ENCODE measurements at places on chromosomes 11 and 22. TPM values are rescaled to one million over a fixed set of nuclear protein-coding genes. Genes with fewer than 3 reads are reported as not detected.

DNA sequence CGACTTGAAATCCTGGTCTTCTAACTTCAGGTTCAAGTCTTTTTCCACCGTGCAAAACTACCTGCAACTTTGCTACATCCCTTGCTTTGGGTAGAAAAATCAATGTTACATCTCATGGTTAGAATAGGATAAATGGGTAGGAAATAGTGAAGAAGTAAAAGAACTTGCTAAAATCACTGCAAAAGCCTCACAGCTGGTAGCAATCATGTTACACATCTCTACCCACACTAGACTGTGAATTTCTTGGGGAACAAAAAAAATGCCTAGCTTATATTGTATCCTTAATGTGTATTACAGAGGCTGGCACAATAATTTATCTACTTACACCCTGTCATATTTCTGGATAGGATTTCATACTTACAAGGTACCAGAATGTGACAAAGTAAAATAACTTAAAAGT, 133.8 kb downstream of the FAM181B start:
- no peak overlapping the region for H3K27ac ChIP-seq
- no peaks in the 10 kb centered on the region for H3K27me3 ChIP-seq
- H3K4me1 ChIP-seq = no peaks in the 10 kb centered on the region
- no peak overlapping the region for H3K4me3 ChIP-seq

HPX gene
- total RNA-seq = 0.83 TPM

MMP8 gene
- not detected for total RNA-seq

- no peak overlapping the region for H3K4me3 ChIP-seq
- no peak for DNase-seq
- no peaks in the 10 kb centered on the region for H3K4me1 ChIP-seq
- no peak overlapping the region for H3K27ac ChIP-seq
- no peaks in the 10 kb centered on the region for H3K36me3 ChIP-seq
- peaks cover 10% of the 10 kb centered on the region for H3K27me3 ChIP-seq
These were observed 26.9 kb upstream of the SCUBE1 start for GRCh38 chr22:43370036-43370435.

DNA sequence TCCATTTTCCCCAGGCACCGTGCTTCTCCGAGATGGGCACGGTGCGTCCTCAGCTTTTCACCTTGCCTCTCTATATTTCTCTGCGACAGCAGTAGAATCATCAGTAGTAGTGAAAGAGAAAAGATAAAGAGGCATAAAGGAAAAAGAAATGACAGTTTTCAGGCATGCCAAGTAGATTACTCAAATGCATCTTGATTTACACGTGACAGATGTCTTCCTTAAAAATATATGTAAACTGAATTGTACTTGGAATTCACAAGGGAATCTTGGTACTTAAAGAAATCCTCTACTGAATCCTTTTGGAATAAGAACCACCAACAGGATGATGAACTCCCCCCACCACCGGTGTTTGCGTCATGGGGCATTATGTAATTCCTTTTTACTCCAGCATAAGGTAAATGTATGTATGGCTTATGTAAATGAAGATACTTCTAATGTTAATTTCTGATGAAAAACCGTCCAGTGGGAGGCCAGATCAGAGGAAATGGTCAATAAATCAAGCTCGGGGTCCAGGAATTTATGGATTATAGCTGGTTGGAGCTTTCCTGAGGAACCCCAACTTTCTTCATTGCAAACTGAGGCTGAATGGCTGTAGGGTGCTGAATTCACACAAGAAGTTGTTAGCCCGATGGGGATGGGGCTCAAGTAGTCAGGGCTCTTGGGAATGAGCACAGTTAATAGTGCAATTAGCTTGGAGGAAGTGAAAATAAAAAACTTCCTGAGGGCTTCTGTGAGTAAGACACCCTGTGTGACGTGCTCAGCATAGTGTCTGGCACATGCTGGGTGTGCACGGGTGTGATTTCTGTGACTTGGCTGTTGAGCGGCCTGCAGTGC, 630.4 kb downstream of the OPCML start:
- H3K4me3 ChIP-seq = no peak overlapping the region
- no peak overlapping the region for H3K27ac ChIP-seq
- H3K27me3 ChIP-seq = no peaks in the 10 kb centered on the region
- H3K36me3 ChIP-seq = no peaks in the 10 kb centered on the region
- H3K4me1 ChIP-seq = no peaks in the 10 kb centered on the region

DRICH1 gene
- 4.5 TPM for total RNA-seq

- no peak overlapping the region for H3K27ac ChIP-seq
- DNase-seq = no peak
- H3K4me1 ChIP-seq = no peaks in the 10 kb centered on the region
- no peaks in the 10 kb centered on the region for H3K27me3 ChIP-seq
These were observed 19.7 kb downstream of the DKK3 start for GRCh38 chr11:11988681-11989261.

GRCh38 chr22:31945971-31946680, 1.8 kb downstream of the YWHAH start:
- peaks cover 13% of the 10 kb centered on the region for H3K36me3 ChIP-seq
- H3K4me1 ChIP-seq = peaks cover 48% of the 10 kb centered on the region
- H3K27ac ChIP-seq = peak overlapping the region; percentile 77
- H3K4me3 ChIP-seq = no peak overlapping the region
- H3K27me3 ChIP-seq = no peaks in the 10 kb centered on the region
